MV-4-11 (cell line): ENCODE measurements at places on chromosomes 5 and 9.
A peak's percentile ranks its signal among the peaks of the same experiment; 100 is the strongest.

- DNase-seq: no peak
These were observed 43.1 kb downstream of the POLR1E start for GRCh38 chr9:37528652-37529471.

- no peak for DNase-seq
These were observed 2.6 kb downstream of the CFAP90 start for GRCh38 chr5:7848296-7848695.

DNA sequence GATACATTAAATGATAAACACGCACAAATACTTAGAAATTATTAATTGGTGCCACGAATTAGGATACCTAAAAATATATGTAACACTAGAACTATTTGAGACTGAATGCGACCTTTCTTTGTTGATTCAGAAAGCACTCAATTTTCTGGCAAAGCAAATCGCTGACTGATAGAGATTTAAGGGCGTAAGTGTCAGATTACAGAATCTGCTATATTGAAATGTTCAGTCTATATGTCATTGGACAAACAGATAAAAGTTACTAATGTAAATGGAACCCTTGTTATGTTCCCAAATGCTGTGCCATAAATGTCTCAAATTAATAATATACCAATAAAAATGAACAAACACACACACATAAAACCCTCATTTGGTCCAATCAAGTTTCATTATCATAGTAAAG, 137.9 kb downstream of the MPDZ start:
- DNase-seq: no peak

DNA sequence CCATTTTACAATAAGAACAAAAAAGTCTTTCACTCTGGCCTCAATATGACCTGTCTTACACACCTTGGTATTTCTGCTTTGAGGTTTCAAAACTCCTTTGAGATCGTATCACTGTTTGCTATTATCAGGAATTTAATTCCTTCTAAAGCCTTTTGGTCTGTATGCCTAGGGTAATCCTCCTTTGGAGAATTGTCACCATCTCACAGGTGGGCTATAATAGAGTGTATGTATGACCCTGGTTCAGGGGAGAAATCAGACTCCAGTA, 13.7 kb downstream of the CMYA5 start:
- no peak for DNase-seq

GRCh38 chr5:11010429-11011210, 249.6 kb upstream of the DAP start:
- no peak for DNase-seq

- DNase-seq: peak; percentile 10
These were observed 248.6 kb downstream of the RFX3 start for GRCh38 chr9:3277200-3277599.

GRCh38 chr5:136506131-136506530, 140.8 kb upstream of the TRPC7 start:
- DNase-seq: no peak

- peak; percentile 36 for DNase-seq
These were observed 201.9 kb downstream of the ZNF608 start for GRCh38 chr5:124544366-124545055.

GRCh38 chr9:12933957-12934356, 159.1 kb downstream of the LURAP1L start:
- DNase-seq: no peak
